Cortex of kidney (tissue), 1 donor: ENCODE measurements at places on chromosomes 11 and 22.

DNA sequence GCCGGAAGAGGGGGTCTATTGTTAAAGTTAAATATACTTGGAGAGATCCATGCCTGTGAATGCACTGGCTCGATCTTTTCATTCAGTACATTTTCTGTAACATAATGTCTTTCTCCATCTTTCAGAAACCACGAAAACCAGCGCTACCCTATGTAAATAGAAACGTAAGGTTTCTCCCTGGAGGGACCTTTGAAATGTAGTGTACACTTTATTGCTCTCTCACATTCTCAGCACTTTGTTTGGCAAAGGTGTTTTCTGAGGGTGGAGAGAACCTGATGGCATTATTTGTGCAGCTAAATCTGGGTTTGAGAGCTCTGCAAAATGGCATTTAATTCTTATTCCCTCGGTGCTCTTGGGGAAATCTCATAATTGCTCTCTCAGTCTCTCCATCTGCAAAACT is 468.4 kb downstream of the NELL1 start:
- DNase-seq, result no peak

GRCh38 chr11:47179655-47179991 is 2.9 kb upstream of the ARFGAP2 start:
- no peak for DNase-seq

GRCh38 chr11:130624971-130625544 is 176.6 kb downstream of the ADAMTS15 start:
- DNase-seq, result no peak

- DNase-seq, result no peak
These were observed 10.2 kb downstream of the PCNX3 start for GRCh38 chr11:65625628-65626342.

DNA sequence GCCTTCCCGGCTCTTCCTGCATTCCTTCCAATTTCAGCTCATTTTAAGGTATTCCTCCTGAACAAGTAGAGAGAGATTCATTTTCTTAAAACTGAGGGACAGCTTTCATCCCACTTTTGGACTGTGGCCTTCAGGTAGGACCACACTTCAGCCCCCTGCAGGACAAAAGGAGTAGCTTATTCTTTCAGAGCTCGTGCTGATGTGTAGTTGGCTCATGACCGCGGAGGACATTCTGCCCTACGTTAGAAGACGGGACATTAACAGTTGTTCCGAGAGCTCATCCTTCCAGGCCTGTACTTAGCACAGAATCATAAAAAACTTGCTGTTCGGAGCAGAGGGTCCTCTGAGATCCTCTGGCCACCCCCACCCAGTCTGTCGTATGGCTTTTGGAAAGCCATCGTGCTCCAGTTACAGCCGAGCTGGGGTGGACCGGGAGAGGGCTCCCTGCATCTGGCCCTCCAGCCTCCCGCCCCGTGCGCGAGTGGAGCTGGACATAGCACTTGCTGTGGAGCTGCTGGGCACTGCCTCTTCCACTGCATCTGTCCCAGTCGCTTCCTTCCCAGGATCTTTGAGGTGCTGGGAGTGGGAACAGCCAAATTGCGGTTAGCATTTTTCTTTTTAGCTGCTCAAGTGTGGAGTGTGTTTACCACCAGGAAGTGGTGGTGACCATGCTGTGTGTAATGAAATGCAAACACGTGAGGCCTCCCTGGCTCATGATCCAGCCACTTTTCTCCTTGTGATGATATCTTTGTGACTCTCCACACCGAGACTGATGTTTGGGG is 250.3 kb downstream of the TBC1D22A start:
- DNase-seq, result no peak

GRCh38 chr11:74253361-74253760 is 58.1 kb downstream of the P4HA3 start:
- DNase-seq, result no peak

- no peak for DNase-seq
These were observed 365.5 kb downstream of the MIAT start for GRCh38 chr22:27022896-27023361.

- DNase-seq, result no peak
These were observed 34.3 kb upstream of the ASPHD2 start for GRCh38 chr22:26394777-26395176.

DNA sequence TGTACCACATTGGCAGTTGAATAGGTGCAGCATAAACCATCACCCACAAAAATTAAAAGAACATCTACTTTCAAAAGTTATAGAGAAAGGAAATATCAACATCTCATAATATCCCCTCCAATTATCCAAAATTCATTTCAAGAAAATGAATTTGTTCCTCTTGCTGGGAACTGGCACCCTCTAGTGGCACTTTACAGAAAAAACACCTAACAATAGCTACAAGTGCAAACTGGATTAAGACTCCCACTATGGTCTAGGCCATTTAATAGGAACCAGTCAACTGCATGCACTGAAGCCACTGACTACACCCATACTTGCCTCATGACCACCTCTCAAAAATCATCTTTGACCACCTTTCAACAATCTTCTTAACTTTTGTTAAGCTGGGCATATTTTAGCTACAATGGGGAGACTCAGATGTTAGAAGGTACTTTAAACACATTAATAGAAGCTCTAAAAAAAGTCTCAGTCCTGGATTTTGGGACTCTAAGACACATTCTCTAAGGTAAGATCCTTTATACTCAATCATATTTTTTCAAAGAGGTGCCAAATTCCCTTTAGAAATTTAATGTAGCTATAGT is 17.3 kb downstream of the TRAF6 start:
- no peak for DNase-seq

GRCh38 chr22:27775087-27775698 is 26.4 kb downstream of the MN1 start:
- DNase-seq, result no peak

DNA sequence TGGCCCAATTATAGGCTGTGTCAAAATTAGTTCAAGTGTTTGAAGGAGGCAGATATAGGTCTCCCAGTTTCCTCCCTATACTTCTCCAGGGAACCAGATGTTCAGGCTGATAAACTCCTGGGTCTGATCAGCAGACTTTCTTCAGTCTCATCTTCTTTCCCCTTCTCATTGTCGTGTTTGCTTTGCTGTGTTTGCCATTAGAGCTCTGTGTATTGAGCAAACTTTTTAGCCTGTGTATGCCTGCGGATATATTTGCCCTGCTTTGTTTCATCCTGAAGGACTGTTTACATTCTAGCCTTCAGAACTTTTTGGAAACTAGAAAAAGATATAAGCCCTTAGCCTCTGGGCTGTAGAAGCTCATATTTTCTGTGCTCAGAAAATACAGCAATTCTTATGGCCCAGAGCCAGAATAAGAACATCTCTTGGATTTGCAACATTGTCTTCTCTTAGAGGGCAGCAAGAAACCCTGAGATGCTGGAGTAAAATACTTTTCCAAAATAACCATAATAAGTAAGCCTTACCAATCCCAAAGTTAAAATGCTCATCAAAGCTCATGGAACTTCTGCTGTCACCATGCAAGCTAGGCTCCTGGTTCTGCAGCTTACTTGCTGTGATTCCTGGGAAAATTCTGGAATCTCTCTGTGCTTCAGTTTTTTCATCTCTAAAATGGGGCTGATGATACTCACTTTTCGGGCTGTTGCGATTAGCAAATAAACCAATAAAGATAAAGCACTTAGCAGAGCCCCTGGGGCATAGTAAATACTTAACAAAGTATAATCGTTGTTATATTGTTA is 34.1 kb upstream of the ME3 start:
- no peak for DNase-seq

GRCh38 chr11:6538456-6538855 is 41.4 kb downstream of the DNHD1 start:
- no peak for DNase-seq

- DNase-seq, result no peak
These were observed 2.7 kb upstream of the RTN4RL2 start for GRCh38 chr11:57457643-57458023.

- DNase-seq, result no peak
These were observed 92.5 kb downstream of the CCDC83 start for GRCh38 chr11:85947431-85948272.

DNA sequence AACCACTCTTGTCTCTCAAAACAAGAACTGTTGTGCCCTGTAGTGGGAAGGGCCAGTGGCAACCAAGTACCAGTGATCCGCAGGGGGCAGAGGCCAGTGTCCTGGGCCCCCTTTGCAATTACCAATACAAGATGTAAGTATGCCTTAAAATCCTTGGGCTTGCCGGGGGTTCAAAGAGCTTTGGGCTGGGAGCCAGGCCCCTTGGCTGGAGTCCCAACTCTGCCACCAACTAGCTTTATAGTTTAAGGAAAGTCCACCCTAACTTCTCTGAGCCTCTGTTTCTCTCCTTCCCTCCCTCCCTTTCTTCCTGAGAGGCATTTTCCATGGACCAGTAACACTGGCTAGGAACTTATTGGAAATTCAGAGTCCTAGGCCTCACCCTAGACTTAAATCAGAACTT is 15.5 kb downstream of the CLMP start:
- no peak for DNase-seq

- DNase-seq, result no peak
These were observed 73.5 kb downstream of the USP35 start for GRCh38 chr11:78262238-78262637.

DNA sequence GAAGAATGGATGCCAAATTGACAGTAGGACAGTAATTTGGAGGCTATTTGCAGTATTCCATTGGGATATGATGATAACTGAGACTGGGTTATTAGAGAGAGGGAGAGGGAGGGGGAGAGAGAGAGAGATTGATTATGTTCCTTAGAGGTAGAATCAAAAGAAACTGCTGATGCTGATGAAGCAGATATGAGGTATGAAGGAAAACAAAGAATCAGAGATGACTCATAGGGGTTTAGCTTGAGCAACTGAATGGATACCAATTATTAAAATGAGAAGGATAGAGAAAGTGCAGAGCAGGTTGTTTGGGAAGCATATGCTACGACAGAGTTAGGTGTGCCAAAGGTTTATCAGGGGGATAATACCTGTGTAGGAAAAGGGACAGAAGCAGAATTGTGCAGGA is 12.8 kb upstream of the NUCB2 start:
- DNase-seq, result no peak

DNA sequence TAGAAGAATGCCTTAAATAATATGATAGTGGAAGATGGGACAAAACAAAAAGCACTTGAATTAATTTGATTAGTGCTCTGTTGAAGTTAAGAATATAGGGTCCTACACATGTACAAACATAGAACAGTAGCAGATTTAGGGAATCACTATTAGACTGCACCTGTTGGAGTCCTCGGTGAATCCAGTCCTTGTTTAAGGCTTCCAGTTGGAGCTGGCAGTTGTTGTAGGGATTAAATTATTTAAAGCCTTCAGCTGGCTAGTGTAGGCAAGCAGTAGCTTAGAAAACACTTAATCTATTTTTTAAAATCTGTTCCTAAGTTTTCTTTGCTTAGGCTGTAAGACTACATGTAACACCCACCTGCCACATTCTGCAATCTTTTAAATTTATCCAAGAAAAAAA is 24.5 kb upstream of the CSTF3 start:
- no peak for DNase-seq
